ENCODE measurements at places on chromosomes 5 and 9. TPM values are rescaled to one million over a fixed set of nuclear protein-coding genes. Genes with fewer than 3 reads are reported as not detected.

GRCh38 chr5:74094096-74094781, 468.2 kb downstream of the ARHGEF28 start:
- DNase-seq, result no peak
- H3K36me3 ChIP-seq, result no peaks in the 10 kb centered on the region
- no peak overlapping the region for H3K27ac ChIP-seq
- H3K4me3 ChIP-seq, result no peak overlapping the region

- no peak for DNase-seq
- H3K27me3 ChIP-seq, result no peaks in the 10 kb centered on the region
Measured at GRCh38 chr5:171162165-171162564, 146.9 kb upstream of the TLX3 start.

DNA sequence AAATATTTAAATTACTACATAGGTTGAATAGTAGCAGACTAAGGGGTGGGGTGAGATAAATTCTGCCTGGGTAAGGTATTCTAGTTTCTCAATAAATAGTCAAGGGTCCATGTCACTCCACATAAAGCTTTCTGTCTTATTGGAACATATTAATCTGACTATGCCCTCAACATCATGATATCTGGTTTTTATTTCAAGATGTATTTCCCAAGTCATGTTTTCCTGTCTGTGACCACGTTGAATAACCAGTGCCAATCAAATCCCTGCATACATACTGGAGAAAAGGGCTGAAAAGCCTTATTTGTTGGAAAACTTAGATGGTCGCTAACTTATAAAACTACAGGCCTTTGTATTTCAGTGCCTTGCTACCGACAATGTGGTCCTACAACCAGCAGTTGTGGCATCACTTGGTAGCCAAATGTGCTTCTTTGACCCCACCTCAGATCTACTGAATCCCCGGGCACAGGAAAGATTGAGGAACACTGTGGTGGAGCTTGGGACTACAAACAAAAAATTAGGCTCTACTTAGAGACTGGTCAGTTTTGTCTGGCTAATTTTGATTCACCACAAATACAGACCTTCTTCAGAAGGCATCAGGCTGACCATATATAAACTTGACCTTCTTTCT, 39.4 kb downstream of the ALDH1A1 start:
- H3K36me3 ChIP-seq, result no peaks in the 10 kb centered on the region
- no peak overlapping the region for H3K27ac ChIP-seq
- H3K4me3 ChIP-seq, result no peak overlapping the region

- H3K27ac ChIP-seq, result no peak overlapping the region
- no peak for DNase-seq
- H3K4me1 ChIP-seq, result no peaks in the 10 kb centered on the region
- no peak overlapping the region for H3K4me3 ChIP-seq
Measured at GRCh38 chr9:107520186-107520585, 30.6 kb upstream of the KLF4 start.

DNA sequence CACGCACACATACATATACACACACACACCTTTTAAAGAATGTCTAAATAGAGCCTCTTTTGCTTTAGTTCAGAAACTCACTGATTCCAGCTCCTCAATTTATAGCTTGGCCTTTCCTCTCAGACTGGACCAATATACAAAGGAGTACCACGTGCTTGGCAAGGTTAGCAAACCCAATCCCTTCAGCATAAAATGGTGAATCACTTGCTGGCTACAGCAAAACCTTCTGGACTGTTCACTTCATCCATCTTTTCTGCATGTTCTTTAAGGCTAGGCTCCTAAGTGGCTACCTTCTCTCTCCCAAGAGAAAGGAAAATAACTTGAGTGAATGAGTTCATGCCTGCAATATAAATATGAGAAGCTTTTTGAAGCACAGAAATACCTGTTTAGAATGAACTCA, 109.7 kb downstream of the LPAR1 start:
- H3K27ac ChIP-seq, result no peak overlapping the region
- DNase-seq, result no peak
- H3K4me3 ChIP-seq, result no peak overlapping the region
- H3K36me3 ChIP-seq, result no peaks in the 10 kb centered on the region

DNA sequence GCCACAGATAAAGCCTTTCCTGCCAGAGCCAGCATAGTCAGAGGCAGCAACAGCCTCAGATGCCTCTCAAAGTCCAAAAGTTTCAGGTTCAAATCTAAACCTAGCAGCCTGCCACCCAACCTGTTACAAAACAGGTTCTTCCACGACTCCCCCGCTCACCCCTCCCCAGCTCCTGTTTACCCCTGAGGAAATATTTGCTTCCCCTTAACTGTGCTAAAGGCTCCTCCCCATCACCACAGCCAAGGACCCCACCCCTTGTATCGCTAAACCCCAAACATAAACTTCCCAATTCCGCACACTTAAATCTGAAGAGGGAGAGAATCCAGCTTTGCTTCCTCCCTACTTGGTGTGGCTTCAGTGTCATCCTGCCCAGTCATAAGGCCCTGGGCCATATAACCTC, 15.4 kb upstream of the VDAC1 start:
- no peak overlapping the region for H3K4me3 ChIP-seq
- H3K27ac ChIP-seq, result no peak overlapping the region
- no peaks in the 10 kb centered on the region for H3K27me3 ChIP-seq
- DNase-seq, result no peak
- no peaks in the 10 kb centered on the region for H3K4me1 ChIP-seq

DNA sequence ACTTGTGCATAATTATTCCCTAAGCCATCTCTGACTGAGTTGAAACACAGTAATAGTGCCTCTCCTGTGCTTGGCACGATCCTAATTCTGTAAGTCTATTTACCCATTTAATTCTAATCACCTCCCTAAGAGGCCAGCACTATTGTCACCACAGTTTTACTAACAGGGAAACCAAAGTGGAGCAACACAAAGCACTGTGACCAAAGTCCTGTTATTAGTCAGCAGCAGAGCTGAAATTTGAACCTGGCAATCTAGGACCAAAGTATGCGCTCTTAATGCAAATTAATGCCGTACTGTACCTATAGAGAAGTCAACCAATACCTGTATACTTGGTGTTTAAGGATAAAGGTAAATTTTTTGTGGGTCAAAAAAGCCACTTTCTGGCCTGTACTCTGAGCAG, 77.1 kb upstream of the CNTLN start:
- no peaks in the 10 kb centered on the region for H3K36me3 ChIP-seq
- H3K27ac ChIP-seq, result no peak overlapping the region
- no peak for DNase-seq
- no peaks in the 10 kb centered on the region for H3K27me3 ChIP-seq
- no peaks in the 10 kb centered on the region for H3K4me1 ChIP-seq
- H3K4me3 ChIP-seq, result no peak overlapping the region

GRCh38 chr9:99134893-99135341, 30.0 kb downstream of the TGFBR1 start:
- peak overlapping the region; percentile 79 for H3K4me3 ChIP-seq
- H3K4me1 ChIP-seq, result peaks cover 80% of the 10 kb centered on the region
- DNase-seq, result no peak

DNA sequence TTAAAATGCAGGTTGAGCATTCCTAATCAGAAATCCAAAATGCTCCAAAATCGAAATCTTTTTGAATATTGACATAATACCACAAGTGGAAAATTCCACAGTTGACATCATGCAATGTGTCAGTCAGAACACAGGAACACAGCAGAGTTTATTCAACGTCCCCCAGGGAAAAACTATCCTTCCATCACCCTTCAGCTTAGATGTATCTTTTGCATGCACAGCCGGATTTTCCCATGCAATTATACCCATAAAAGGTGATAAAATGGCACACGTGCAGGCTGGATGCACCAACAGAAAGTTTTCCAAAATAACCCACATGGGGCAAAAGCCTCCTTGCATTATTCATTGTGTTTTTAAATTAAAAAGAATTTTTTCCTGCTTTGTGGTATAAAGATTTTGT, 71.2 kb downstream of the RAB24 start:
- peaks cover 14% of the 10 kb centered on the region for H3K36me3 ChIP-seq
- peaks cover 17% of the 10 kb centered on the region for H3K4me1 ChIP-seq
- no peak for DNase-seq
- H3K27ac ChIP-seq, result peak overlapping the region; percentile 29
- no peak overlapping the region for H3K4me3 ChIP-seq

- DNase-seq, result no peak
- H3K27ac ChIP-seq, result no peak overlapping the region
- no peaks in the 10 kb centered on the region for H3K4me1 ChIP-seq
- H3K27me3 ChIP-seq, result no peaks in the 10 kb centered on the region
- H3K36me3 ChIP-seq, result peaks cover 5% of the 10 kb centered on the region
- H3K4me3 ChIP-seq, result no peak overlapping the region
Measured at GRCh38 chr5:154002511-154003020, 36.1 kb downstream of the FAM114A2 start.

- peak overlapping the region; percentile 67 for H3K4me3 ChIP-seq
- peaks cover 7% of the 10 kb centered on the region for H3K27me3 ChIP-seq
- peaks cover 42% of the 10 kb centered on the region for H3K4me1 ChIP-seq
Measured at GRCh38 chr9:134407121-134407779, 81.0 kb downstream of the RXRA start.

DNA sequence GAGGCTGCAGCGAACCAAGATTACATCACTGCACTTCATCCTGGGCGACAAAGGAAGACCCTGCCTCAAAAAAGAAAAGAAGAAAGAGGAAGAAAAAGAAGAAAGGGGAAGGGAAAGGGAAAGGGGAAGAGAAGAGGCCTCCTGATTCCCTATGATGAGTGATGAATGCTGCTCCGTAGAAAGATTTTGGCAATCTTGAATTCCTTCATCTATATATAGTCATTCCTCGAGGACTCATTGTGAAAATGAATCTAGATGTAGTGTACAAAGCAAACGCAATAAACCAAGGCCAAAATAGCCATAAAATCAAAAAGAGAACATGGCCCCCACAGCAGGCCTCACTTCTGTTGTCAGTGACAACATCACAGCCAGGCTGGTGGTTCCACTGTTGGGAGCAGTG, 218.0 kb downstream of the DCP2 start:
- H3K36me3 ChIP-seq, result peaks cover 2% of the 10 kb centered on the region
- no peaks in the 10 kb centered on the region for H3K27me3 ChIP-seq
- H3K27ac ChIP-seq, result no peak overlapping the region
- H3K4me3 ChIP-seq, result no peak overlapping the region

- no peak overlapping the region for H3K27ac ChIP-seq
- no peak overlapping the region for H3K4me3 ChIP-seq
- H3K4me1 ChIP-seq, result no peaks in the 10 kb centered on the region
- H3K27me3 ChIP-seq, result no peaks in the 10 kb centered on the region
- no peaks in the 10 kb centered on the region for H3K36me3 ChIP-seq
Measured at GRCh38 chr9:17509151-17509550, 69.7 kb upstream of the SH3GL2 start.

GRCh38 chr5:176820937-176821336, 10.6 kb downstream of the UNC5A start:
- no peak for DNase-seq
- H3K36me3 ChIP-seq, result no peaks in the 10 kb centered on the region
- no peak overlapping the region for H3K4me3 ChIP-seq
- H3K4me1 ChIP-seq, result peaks cover 13% of the 10 kb centered on the region
- peaks cover 44% of the 10 kb centered on the region for H3K27me3 ChIP-seq
- H3K27ac ChIP-seq, result no peak overlapping the region

DNA sequence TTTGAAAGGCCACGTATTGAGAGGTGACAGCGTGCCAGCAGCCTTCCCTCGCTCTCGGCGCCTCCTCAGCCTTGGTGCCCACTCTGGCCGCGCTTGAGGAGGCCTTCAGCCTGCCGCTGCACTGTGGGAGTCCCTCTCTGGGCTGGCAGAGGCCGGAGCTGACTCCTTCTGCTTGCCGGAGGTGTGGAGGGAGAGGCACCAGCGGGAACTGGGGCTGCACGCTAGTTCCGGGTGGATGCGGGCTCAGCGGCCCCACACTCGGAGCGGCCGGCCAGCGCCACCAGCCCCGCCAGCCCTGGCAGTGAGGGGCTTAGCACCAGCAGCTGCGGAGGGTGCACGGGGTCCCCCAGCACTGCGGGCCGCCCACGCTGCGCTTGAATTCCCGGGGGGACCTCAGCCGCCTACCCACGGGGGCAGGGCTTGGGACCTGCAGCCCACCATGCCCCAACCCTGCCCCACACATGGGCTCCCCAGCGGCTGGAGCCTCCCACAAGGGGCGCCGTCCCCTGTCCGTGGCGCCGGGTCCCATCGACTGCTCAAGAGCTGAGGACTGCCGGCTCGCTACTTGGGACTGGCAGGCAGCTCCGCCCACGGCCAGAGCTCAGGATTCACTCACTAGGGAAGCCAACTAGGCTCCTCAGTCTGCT, 4.4 kb upstream of the OTULINL start:
- no peak overlapping the region for H3K27ac ChIP-seq
- H3K4me3 ChIP-seq, result no peak overlapping the region
- DNase-seq, result no peak
- H3K36me3 ChIP-seq, result no peaks in the 10 kb centered on the region

TAS2R1 gene
- total RNA-seq, result not detected

OTP gene
- 0.19 TPM for total RNA-seq

PHF24 gene
- total RNA-seq, result 1.1 TPM

SV2C gene
- total RNA-seq, result 0.23 TPM

PFDN1 gene
- total RNA-seq, result 56.3 TPM

SPAG8 gene
- 1.4 TPM for total RNA-seq

KIF12 gene
- not detected for total RNA-seq

DBH gene
- total RNA-seq, result not detected

PBX3 gene
- total RNA-seq, result 19.7 TPM

CDH9 gene
- not detected for total RNA-seq

Data from activated T-cell treated with anti-CD3 and anti-CD28 coated beads, Interleukin-2, amount 50 U/mL, for 72 hours (primary cell).